ENCODE measurements at places on chromosomes 5 and 9. TPM values are rescaled to one million over a fixed set of nuclear protein-coding genes. Genes with fewer than 3 reads are reported as not detected.

Gene IFNA2
- not detected for total RNA-seq

Gene HBEGF
- 1.8 TPM for total RNA-seq

Gene SHISAL2B
- total RNA-seq: not detected

DNA sequence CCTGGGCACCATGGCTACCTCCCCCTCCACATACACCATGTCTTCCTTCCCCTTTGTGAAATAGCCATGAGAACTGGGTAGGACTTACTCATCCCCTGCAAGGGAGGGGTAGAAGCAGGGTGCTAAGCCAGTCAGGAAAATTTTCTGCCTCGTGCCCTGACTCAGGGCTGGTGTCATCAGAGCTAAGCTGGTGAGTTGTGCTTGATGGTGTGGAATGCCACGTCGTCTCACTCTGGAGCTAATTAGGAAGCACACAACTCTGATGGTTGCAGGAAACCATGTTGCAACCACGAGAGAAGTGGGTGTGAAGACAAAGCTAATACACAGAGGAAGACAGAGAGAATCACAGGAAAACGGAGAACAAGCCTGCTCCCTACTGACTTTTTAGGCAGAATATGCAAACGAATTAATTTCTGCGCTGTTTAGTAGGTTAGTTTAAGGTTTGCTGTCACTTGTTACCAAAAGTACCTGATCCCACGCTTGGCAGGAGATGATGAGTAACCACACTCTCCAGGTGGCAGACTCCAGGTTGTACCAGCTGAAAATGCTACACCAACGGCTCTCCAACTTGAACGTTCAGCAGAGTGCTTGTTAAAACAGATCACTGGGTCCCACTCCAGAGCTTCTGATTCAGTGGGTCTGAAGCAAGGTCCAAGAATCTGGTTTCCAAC lies 54.5 kb downstream of the STK10 start:
- DNase-seq: peak; percentile 90

Gene ADGRV1
- total RNA-seq: not detected

Gene RALGDS
- total RNA-seq: 17.8 TPM

DNA sequence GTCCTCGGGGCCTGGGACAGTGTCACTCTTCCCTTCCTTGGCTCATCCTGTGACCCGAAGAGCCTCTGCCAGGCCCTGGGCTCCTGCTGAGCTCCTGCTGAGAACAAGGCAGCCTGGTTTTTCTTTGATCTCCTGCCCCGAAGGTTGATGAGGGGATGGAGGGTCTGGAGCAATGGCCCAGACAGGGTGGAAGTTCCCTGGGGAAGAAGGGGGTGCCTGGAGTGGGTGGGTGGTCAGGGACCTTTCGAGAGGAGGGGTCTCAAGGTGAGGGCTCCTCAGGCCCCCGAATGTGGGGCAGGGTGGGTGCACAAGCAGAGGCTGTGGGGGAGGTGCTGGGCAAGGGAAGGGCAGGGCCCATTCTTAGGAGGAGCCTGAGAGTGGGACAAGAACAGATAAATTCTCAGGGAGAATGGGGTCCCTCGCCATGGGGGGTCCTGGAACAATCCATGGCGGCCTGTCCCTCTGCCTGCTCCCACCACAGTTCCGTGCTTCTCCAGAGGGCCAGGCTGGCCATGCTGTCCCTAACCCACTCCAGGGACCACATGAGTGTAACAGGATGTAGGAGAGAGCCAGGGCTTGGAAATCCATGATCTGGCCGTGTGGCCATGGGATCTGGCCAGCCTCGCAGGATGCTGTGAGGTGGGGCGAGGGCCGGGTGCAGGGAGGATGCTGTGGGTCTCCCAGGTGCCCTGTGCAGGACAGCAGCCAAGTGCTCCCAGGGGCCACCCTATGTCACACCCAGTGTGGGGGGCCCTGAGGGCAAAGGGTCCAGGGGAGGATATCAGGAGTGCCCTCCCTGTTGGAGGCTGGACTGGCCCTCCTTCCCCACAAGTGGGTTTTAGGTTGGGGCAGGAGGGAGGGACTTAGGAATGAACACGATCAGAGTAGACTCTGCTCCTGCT lies 128.5 kb upstream of the LPCAT1 start:
- no peak for DNase-seq

DNA sequence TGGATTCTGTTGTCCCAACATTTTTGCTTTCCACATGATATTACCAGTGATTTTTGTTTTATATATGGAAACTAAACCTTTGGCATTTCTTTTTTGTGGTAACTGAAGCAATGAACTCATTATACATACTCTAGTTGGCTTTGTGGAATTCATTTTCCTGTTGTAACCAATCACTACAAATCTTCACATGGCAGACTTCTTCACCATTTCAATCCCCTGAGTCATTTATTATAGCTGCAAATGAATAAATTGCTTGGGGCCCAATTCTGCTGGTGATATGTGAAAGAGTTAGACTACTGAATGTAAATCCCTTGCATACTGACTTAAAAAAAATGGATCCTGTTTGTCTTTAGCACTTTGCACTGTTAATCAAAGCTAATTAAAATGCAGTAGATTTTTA lies 1709.6 kb upstream of the WWC1 start:
- DNase-seq: peak; percentile 0

Gene CDK5RAP2
- 42.7 TPM for total RNA-seq

Gene CNTNAP3B
- total RNA-seq: not detected

GRCh38 chr9:16398691-16399090 lies 471.8 kb downstream of the BNC2 start:
- DNase-seq: no peak

DNA sequence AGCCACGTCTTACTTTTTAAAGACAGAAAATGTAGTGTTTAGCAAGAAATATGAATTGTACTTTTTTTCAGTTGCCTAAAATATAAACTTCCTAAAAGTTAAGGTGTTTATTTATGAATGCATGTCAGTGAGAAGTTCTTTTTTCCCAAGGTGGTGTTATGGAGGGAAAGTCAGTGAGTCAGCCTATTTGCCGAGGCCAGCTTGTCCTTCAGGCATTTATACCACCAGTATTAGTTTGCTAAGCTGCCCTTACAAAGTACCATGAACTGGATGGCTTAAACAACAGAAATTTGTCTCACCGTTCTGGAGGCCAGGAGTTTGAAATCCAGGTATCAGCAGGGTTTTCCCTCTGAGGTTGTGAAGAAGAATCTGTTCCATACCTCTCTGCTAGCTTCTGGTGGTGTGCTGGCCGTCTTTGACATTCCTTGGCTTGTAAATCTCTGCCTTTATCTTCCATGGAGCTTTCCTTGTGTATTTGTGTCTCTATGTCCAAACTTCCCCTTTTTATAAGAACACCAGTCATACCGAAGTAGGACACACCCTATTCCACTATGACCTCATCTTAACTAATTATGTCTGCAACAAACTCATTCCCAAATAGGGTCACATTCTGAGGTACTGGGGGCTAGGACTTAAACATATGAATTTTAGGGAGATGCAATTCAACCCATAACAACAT lies 38.4 kb downstream of the PRKACG start:
- DNase-seq: no peak

GRCh38 chr9:33014665-33015014 lies 10.4 kb upstream of the DNAJA1 start:
- no peak for DNase-seq

DNA sequence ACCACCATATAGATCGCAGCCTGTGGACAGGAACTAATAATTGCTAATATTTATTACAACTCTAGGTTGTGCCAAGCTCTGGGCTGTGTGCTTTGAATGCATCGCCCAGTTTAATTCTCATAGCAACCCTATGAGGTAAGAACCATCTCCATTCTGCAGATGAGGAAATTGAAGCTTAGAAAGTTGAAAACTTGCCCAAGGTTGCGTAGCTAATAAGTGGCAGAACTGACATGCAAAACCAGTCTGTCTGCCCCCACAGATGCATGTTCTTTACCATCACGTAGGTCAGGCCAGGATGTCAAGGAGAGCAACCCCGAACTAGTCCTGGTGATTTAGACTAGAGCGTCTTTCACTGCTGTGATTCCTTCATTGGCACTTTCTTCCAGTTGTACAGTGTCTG lies 15.6 kb downstream of the WWC1 start:
- no peak for DNase-seq

DNA sequence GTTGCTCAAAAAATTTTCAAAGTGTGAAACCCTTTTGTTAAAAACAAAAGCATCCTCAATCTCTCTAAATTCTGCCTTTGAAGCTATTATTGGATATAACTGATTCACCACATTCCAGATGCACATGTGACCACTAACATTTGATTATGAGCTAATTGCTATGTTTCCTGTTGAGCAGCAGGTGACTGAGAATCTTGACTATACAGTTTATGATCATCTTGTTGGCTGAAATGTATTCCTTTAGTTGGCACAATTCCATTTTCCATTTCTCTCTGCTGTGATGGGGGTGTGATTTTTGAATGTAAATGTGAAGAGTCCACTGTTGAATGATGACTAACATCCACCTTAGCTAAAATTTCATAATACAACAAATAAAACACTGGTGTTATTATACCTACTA lies 10.7 kb downstream of the LYSMD3 start:
- peak; percentile 9 for DNase-seq

- no peak for DNase-seq
Measured at GRCh38 chr5:149767281-149767550, 37.1 kb downstream of the PPARGC1B start.

DNA sequence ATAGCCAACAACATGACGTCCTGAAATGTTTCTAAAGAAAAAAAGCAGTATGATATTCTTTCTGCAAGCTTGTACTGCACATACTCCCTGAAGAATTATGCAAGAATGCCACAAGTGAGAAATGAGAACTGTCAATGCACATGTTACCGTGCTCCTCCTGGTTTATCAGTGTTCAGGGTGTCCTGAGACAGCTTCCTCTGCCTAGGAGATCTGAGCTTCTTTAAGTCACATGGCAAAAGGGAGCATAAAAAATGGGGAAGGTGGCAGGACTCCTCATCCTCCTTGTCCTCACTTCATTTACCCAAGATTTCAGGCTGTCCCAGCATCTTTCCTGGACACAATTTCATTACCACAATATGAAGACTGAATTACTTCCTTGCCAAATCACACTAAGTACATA lies 238.2 kb downstream of the GLIS3 start:
- no peak for DNase-seq

DNA sequence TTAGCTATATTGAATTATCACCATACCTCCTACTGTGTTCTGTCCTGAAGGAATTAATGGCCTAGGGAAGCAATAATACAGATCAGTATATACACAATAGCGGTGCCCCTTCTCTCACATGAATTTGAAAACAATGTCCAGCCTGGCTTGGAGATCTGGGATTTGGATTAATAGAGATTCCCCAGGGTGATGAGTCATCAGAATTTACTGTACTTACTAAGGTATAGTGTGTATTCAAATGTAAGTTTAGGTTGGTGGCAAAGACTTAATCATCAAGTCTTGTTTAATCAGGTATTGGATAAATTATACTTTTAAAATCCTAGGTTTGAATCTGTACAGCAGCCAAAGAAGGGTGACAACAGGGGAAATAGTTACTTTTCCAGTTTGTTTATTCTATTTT lies 121.5 kb downstream of the FEM1C start:
- DNase-seq: peak; percentile 61

Gene GHR
- total RNA-seq: 0.26 TPM

Gene SLC34A3
- not detected for total RNA-seq

DNA sequence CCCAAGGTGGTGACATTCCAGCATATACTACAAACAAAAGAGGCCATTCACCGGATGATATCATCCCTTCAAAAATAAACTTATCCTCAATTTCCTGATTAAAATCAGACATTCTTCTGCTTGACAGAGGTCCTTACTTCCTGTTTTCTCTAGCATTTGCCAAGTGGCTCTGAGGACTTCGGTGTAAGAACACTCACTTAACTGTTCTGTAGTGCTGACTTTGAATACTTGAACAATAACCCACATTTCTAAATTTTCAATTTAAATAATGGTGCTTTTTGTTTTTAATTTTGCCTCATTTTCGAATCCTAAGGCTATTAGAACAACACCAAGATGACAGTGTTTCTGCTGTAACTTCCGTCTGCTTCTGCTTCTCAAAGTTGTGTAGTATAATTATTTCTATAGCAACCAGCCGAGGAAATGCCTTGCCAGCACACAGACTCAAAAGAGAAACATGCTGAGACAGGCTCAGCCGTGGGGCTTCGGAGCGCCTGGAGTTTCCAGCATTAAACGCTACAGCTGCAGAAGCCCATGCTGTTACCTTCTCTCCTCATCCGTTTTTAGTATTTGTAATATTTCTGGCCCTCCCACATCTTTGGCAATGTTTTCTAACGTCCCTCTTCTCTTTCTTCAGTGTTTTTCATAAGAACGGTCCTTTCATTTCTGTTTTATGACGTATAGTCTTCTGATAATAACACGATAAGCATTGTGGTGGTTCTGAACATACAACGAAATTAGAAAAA lies 19.5 kb upstream of the ANXA1 start:
- peak; percentile 84 for DNase-seq

Gene MARCOL
- total RNA-seq: not detected

- peak; percentile 97 for DNase-seq
Measured at GRCh38 chr5:136006761-136007251, 22.0 kb upstream of the TGFBI start.

Gene PCDHB12
- 3.6 TPM for total RNA-seq

Gene RFESD
- total RNA-seq: 1.9 TPM

DNA sequence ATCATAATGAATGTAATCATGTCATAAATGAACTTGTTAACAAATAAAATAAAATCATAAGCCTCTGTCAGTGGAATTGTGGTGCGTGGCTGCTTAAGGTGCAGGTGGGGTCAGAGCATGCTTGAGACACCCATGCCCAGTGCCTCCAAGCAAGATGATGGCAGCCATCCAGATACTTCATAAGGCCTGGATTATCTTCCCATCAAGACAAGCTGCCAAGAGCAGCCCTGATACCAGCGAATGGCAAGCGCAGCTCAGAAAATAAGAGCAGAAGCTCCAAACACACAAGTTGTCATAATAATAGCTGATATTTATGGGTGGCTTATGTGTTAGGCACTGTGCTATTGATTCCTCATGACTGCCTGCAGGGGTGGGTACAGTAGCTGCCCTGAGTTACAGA lies 21.8 kb upstream of the LMX1B start:
- no peak for DNase-seq

DNA sequence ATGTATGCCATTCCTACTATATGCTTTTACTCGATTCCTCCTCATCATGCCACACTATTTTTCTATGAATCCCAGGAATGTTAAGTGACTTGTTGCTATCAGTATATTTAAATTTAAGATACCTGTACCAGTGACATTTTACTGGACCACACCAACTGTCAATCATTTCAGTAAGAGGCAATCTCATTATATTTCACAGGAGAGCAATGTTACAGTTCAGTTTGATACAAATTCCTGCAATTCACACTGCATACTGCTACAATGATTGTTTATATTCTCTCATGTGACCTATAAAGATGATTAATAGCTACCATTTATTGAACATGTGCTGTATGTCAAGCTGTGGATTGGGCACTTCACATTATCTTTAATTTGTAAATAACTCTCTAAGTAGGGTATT lies 30.0 kb downstream of the SPEF2 start:
- no peak for DNase-seq

- no peak for DNase-seq
Measured at GRCh38 chr5:139523635-139524445, 37.3 kb upstream of the UBE2D2 start.

Gene ZNF883
- 1.0 TPM for total RNA-seq

Gene PCDHGB3
- total RNA-seq: 1.4 TPM

Gene SPINK7
- total RNA-seq: not detected

Gene MED10
- 19.6 TPM for total RNA-seq

Measured in LHCN-M2 (cell line).